ENCODE measurements at places on chromosomes 12 and 14.

GRCh38 chr14:87111741-87112140, 881.2 kb downstream of the GALC start:
- no peak for DNase-seq

DNA sequence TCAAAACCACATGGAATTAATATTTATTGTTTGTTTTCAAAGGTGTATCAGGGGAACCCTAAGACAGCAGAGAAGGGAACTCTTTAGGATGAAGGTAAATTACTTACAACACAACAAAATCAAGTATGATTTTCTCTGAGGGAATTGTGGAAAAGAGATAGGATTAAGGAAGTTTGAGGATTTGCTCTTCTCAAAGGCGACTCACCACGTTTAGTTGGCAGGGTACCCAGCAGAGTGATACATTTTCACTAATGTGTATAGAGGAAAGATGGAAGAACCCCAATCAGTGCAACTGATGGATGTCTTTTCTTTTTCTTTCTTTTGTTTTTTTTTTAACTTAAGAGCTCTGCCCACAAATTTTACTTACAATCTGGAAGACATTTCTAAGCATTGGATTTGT, 499.2 kb downstream of the CCER1 start:
- DNase-seq: no peak

GRCh38 chr14:21880918-21881317, 207.3 kb upstream of the OR4E1 start:
- DNase-seq: no peak

DNA sequence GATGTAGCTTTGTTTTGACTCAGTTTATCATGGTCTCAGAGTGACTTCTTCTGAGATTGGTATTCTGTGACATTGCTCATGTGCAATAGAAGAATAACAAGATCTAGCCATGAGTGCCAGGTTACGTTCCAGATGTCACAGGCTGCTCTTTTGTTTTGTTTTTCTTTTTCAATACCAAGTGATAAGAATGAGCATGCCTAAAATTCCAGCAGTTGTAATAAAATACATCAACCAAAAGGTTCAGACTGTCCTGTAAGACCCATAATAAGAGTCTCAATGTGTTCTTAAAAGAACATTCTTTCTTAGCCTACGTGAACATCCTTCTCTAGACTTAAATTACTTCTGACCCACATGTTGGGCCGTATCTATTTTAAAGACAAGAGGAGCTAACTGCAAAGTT, 669.2 kb downstream of the DIO2 start:
- DNase-seq: no peak

DNA sequence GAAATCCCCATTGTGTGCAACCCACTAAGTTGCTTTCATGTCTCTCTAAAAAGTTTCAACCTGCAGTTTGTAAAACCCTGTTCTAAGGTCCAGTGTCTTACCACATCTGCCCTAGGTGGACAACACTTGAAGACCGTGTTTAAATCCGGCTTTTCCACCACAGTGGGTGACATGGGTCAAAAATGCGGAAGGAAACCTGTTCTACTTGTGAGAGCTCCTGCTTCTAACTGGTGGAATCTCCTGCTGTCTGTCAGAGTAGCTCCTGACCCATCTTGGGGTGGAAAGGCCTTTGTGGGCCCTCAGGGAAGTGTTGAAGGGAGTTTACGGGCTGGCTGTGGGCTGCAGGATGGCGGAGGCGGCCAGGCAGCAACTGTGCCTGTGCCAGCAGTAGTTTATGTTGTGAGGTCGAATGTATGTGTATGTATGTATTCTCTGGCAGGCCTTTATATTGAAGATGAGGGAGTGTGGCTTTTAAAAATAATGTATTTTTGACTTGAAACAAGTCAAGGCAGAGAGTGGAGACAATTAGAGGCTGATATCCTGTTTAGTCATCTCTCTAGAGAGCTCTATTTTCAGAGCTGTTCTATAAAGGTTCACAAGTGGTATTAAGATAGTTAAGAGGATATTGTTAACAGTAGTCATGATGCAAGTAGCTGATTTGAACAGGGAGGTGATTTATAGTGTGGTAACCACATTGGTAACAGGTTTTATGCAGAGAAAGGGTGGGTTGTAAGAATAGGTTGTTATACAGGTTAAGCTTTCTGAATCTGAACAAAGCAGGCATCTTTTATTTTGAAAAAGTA, 67.0 kb downstream of the PRKCH start:
- no peak for DNase-seq

- DNase-seq: peak; percentile 31
These were observed at the start of gene DBX2 for GRCh38 chr12:45050751-45051571. DBX2 (minus strand) TSS chr12:45051099; CDS start chr12:45050927, 172 bp downstream.

DNA sequence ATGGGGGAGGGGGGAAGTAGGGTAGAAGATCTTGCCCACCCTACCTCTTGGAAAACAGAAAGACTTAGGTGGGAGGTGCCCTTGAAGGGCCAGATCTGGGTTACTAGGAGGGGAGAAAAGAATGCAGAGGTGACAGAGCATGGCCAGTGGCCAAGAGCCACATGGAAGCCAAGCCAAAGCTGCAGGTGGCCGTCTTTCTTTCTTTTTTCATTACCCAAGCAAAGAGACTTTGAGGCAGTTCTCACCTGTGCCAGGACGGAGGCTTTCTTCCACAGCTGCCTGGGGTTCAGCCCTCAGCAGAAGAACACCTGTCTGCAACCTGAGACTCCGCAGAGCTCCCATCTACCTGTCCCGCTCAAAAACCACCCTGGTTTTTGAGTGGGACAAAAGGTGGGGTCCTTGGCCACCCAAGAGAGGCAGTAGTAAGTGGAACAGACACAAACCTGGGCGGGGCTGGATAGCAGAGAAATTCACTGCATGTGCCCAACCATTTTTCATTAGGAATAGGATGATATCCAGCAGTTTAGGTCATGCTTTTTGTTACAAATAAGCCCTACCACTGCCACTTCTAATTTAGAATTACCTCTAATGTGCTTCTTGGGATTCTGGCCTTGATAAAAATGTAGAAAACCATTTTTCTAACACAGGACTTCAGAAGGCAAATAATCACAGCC, 116.5 kb downstream of the DYRK2 start:
- no peak for DNase-seq

- no peak for DNase-seq
These were observed 397.7 kb downstream of the PDZRN4 start for GRCh38 chr12:41585784-41586183.

DNA sequence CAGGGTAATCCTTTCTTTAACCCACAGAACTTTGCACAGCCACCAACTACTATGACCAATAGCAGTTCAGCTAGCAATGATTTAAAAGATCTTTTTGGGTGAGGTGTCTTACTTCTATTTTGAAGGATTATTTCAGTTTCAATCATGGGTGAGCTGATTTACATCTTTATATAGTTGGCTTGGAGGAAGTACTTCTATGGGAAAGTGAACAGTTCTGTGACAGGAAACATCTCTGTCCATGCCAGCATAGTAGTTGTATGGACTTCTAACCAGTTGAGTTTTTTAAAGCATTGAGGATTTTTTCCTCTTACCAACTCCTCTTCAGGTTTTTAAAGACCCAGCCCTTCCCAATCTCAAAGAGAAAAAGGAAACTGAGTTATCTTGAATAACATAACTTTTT, 17.8 kb upstream of the SLC17A8 start:
- DNase-seq: no peak

Measured in AG08396 (cell line).